ENCODE measurements at places on chromosomes 1 and 21. TPM values are rescaled to one million over a fixed set of nuclear protein-coding genes. Genes with fewer than 3 reads are reported as not detected.

Gene OSCP1
- 7.0 TPM for total RNA-seq

Gene NOTCH2NLA
- 153 TPM for total RNA-seq

Gene SPRR2B
- not detected for total RNA-seq

Gene SLAMF8
- not detected for total RNA-seq

Gene ETV3L
- not detected for total RNA-seq

Gene RGSL1
- not detected for total RNA-seq

Gene ADAMTS5
- total RNA-seq, result 0.15 TPM

Gene C1orf87
- total RNA-seq, result not detected

Gene CHI3L2
- total RNA-seq, result 0.34 TPM

Gene CAP1
- 268 TPM for total RNA-seq

Gene NEK7
- total RNA-seq, result 34.1 TPM

Gene EPHA2
- total RNA-seq, result 283 TPM

Gene PLEKHG5
- total RNA-seq, result 39.9 TPM

Gene MEX3A
- total RNA-seq, result 11.9 TPM

Gene SLC30A2
- total RNA-seq, result not detected

Gene RNASEL
- 4.9 TPM for total RNA-seq

Gene AMIGO1
- total RNA-seq, result 3.0 TPM

Gene TLCD4
- 1.2 TPM for total RNA-seq

Gene MPZ
- 6.9 TPM for total RNA-seq

Gene H6PD
- 17.8 TPM for total RNA-seq
